Posterior cingulate gyrus (tissue), 11 donors: ENCODE measurements at places on chromosomes 2 and 18.
A peak's percentile ranks its signal among the peaks of the same experiment; 100 is the strongest.

DNA sequence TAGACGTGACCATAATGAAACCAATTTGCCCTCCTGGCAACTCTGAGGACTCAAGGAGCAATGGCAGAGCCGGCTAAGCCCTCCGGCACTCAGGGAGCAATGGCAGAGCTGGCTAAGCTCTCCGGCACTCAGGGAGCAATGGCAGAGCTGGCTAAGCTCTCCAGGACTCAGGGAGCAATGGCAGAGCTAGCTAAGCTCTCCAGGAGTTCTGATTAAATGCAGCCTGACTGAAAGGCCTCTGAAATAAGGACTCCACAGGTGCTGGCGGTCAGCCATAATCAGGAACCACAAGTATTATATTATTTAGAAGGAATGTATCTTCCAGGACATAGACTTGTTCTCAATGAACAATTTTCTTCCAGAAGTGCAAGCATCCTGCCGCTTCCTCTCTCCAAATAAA lies 65.2 kb downstream of the C2orf76 start:
- no peak for DNase-seq

GRCh38 chr2:85709401-85709811 lies 15.2 kb downstream of the GNLY start:
- DNase-seq: no peak

DNA sequence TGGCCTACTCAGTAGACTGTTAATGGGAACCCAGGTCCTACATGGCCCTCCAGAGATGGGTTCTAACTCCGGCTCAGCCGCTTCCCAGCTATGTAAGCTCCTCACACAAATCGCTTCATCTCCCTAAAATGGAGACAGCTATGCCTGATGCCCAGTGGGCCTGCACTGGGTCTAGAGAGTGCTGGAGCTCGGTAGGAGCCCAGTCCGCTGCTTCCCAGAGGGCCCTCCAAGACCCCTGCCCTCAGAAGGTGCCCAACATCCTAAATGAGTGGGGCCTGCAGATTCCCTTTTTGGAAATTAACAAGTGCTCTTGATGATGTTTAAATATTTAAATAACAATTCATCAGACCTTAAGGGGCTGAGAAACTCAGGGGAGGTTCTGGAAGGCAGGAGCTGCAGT lies 47.1 kb downstream of the HS1BP3 start:
- no peak for DNase-seq

DNA sequence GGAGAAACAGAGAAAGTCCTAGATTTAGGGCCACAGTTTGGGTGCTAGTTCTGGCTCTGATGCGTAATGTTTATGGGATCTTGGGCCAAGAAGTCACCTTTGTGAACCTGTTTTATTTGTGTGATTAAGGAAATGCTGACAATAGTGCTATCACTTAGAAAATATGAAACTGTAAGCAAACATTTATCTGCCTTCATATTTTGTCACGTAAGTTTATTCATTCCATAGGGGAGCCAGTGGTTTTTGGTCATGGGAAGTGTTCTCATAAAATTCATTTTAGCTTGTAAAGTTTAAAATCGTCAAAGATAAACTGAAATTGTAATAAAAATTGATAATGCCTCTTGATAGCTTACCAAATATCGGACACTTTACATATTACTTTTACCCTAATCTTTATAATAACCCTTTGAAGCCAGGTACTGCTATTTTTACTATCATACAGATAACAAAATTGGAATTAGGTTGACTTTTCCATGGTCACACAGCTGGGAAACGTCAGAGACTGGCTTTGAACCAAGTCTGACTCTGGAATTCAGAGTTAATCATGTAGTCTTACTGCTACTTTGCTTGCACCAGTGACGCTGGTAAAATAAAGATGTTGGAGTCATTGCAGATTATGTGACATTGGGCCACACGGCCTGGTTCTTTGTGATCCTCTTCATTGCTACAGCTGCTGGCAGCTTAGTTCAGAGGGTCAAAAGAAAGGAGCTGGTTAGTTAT lies 99.7 kb downstream of the ICA1L start:
- DNase-seq: no peak

- DNase-seq: no peak
Measured at GRCh38 chr18:8742387-8743361, 37.3 kb downstream of the MTCL1 start.

GRCh38 chr2:179263446-179264367 lies 925 bp downstream of the SESTD1 start:
- DNase-seq: peak; percentile 60

DNA sequence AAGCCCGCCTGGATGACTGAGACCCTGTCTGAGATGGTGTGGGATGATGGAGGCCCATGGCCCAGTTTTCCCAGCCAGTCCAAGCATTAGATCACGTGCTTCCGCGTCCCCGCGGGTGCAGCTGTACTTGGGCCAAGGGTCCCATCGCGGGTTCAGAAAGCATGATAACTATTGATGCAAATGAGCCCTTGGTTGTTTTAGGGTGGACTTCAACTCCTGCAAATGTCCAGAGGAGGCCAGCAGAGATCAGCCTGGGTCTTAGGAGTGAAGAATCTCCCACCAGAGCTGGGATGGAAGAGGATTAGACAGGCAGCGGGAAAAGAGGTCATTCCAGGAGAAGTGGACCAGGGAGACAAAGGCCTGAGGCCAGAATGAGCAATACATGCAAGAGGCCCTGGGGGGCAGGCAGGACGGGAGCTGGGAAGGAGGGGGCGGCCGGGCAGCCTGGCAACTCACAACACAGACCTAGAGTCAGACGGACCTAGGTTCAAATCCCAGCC lies 89.9 kb upstream of the TMEM247 start:
- DNase-seq: no peak

DNA sequence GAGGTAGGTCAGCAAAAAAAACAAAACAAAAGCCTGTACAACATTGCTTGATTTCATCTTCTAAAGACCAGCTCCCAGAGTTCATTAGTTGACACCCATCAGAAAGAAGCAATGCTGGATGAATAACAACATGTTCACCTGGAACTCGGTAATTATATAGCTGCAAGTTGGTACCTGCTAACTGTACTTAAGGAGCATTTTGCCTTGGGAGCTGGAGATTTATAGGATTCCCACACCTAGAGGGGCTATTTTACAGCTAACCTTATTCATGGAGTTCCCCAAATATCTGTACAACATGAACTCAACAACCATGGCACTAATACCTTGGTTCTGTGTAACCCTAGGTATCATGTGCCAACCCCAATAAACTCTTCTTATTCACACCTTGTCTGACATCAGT lies 281.1 kb upstream of the NCKAP5 start:
- no peak for DNase-seq

- no peak for DNase-seq
Measured at GRCh38 chr2:232781765-232782164, 5.4 kb upstream of the KCNJ13 start.

DNA sequence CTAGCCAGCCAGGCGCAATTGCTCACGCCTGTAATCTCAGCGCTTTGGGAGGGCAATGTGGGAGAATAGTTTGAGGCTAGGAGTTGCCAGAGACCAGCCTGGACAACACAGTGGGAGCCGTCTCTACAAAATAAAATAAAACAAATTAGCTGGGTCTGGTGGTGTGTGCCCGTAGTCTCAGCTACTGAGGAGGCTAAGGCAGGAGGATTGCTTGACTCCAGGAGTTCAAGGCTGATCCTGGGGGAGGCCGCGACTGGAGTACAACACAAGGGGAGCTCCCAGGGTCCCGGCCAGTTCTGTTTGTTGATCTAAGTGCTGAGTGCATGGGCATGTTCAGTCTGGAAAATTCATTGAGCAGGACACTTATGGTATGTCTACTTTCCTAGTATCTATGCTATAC lies 2.6 kb downstream of the ST3GAL5 start:
- no peak for DNase-seq

GRCh38 chr2:111667542-111668273 lies 216.3 kb downstream of the ANAPC1 start:
- no peak for DNase-seq

GRCh38 chr2:120722246-120722567 lies 13.5 kb upstream of the GLI2 start:
- no peak for DNase-seq

GRCh38 chr2:206079699-206080465 lies 6.1 kb downstream of the INO80D start:
- no peak for DNase-seq

GRCh38 chr2:25269233-25269632 lies 72.5 kb downstream of the DNMT3A start:
- no peak for DNase-seq

- no peak for DNase-seq
Measured at GRCh38 chr2:68880213-68880612, 9.0 kb upstream of the BMP10 start.
